ENCODE measurements at places on chromosomes 16 and 17. TPM values are rescaled to one million over a fixed set of nuclear protein-coding genes. Genes with fewer than 3 reads are reported as not detected.

Gene KLHL10
- total RNA-seq = not detected

Gene TSC2
- total RNA-seq = 94.6 TPM

Gene MYH13
- not detected for total RNA-seq

Gene OTOP3
- total RNA-seq = not detected

Gene DRC7
- total RNA-seq = not detected

Gene AKAP1
- total RNA-seq = 12.1 TPM

Gene PRAC1
- not detected for total RNA-seq

Measured in astrocyte (in vitro differentiated cells and primary cell).